ENCODE measurements at places on chromosomes 7 and 10. TPM values are rescaled to one million over a fixed set of nuclear protein-coding genes. Genes with fewer than 3 reads are reported as not detected.

Gene ZNF239
- 9.5 TPM for polyA plus RNA-seq

Gene NPY4R
- polyA plus RNA-seq: 1.3 TPM

Gene NPTX2
- 0.18 TPM for polyA plus RNA-seq

Gene CALML5
- not detected for polyA plus RNA-seq

DNA sequence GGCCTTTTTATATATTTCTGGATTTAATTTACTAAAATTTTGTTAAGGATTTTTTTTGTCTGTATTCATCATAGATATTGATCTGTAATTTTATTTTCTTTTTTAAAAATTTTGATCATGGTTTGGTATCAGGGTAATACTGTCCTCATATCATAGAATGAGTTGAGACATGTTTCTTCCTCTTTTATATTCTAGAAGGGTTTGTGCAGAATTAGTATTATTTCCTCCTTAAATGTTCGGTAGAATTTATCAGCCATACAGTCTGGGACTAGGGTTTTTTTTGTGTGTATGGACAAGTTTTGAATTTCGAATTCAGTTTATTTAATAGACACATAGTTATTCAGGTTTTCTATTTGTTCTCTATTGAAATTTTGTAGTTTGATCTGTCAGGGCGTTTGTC lies 54.0 kb downstream of the SHOC2 start:
- DNase-seq: no peak

- peak; percentile 23 for DNase-seq
These were observed 205.7 kb downstream of the EBF3 start for GRCh38 chr10:129758207-129759021.

DNA sequence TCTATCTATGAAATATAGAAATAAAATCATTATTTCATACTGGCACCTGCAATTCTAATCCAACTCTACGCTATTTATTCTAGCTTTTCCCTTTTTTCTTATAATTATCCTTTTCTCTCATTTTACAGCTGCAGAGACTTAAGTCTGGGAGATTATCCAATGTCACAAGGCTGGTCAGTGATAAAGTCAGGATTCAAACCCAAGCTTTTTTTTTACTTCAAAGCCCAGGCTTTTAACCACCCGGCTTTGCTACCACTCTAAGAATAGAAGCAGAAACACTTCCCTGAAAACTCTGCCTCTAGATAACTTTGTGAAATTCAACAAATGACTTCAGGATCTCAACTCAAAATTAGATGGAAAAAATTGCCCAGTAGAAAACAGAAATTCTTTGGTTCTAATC lies 552.5 kb downstream of the IPMK start:
- DNase-seq: no peak

GRCh38 chr7:12870219-12870618 lies 182.8 kb downstream of the ARL4A start:
- DNase-seq: no peak

DNA sequence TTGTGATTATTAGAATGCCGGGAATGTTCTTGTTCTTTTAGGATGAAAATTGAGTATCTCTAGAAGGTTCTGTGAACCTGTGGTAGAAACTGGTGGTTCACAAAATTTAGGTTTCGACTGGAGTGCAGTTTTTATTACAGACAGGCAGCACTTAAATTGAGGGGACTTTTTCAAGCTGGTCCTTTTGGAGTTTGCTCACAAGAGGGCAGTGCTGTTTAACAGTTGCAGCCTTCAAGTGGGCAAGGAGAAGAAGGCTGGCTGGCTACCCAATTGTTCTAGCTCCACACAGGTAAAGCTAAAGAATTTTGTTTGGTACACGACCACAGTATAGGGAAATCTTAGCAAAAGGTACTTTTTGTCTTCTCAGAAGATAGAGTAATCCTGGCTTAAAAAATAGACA lies 233.6 kb downstream of the SNX13 start:
- DNase-seq: peak; percentile 27

DNA sequence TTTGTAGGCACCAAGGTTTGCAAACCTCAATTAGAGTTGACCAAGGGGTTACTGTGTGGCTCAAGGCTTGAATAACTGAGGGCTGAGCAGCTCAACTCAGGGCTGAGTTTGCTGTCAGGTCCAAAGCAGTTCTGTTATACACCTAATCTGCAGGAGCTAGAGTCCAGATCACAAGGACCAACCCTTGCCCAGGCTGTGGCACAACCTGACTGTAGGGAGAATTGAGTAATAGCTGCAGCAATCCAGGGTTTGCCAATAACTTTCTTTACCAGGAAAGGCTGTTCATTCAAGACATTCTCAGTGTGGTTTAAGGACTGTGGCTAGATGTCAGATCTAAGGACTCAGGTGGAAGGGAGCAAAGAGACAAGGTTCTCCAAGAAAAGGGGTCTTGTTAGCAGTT lies 115.6 kb upstream of the IMMP2L start:
- no peak for DNase-seq

- DNase-seq: no peak
These were observed 101.6 kb upstream of the EEPD1 start for GRCh38 chr7:36051501-36051900.

DNA sequence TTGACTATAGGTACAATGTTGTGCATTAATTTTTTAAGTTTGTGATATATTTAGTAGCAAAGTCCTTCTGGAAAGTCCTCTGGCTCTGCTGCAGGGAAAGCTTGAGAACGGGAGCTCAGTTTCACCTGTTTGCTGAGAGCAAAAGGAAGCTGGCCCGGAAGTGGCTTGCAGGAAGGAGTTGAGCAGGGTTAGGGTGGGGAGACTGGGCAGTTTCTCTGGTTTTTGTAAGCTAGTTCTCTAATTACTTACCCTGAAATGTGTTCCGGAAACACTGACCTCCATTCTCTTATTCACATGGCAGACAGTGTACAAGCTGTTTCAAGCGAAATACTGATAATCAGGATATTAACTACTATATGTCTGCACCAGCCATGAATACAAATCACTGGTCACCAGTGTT lies 22.3 kb downstream of the MAP3K8 start:
- peak; percentile 62 for DNase-seq
